ENCODE measurements at places on chromosomes 3 and 15.

GRCh38 chr3:4722103-4722502, 229.0 kb downstream of the ITPR1 start:
- no peak for DNase-seq

GRCh38 chr3:28575100-28575745, 226.6 kb upstream of the AZI2 start:
- DNase-seq: no peak

- DNase-seq: no peak
Observed at GRCh38 chr3:189394599-189395121, 222.9 kb downstream of the TPRG1 start.

DNA sequence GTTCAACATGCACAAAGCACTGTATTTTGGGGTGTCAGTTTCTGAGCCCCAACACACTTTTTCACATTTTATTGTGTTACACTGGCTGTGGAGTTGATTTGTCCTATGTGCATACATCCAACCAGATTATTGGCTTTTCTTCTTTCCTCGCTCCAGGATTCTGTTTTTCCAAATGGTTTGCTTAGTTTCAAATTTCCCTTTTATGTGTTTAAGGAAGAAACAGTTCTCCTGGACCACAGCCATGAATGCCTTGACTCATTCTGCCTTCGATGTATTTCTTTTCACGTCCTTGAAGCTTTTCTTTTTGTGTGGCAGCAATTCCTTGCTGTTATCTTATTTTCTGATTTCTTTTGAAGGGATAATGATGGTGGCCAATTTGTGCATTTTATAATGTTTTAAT, 53.8 kb downstream of the CACNA2D3 start:
- no peak for DNase-seq

- DNase-seq: peak; percentile 46
Observed at GRCh38 chr15:31128919-31129768, 27.6 kb upstream of the TRPM1 start.

DNA sequence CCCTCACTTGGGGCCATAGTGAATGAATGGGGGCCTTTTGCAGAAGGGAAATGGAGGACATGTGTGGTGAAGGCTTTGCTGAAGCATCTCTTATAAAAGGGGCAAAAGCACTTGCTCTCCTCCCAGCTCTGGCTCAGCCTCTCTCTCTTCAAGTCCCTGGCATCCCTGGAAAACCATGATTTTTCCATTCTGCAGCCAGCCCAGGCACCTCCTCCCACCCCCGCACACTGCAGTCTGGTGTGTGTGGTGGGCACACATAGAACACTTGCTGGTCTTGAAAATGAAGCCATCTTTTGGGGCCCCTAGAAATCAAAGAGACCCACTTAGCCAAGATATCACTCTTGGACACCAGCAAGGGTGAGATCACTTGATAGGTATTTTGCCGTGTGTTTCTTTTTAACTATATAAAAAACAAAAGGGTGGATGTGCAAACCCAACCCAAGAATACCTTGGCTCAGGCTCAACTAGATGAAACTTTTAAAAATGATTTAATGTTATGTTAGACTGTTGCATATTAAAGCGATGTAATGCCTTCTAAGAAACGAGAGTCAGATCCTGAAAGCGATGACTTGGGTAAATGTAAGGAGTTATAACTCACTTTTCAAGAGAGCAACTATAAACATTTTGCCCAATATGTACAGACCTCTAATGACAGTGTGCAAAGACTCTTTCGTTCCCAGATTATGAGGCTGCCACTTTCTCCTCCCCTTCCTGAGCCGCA, 16.4 kb upstream of the ALDH1A3 start:
- DNase-seq: no peak

- DNase-seq: no peak
Observed at GRCh38 chr3:123653221-123653682, 68.4 kb upstream of the HACD2 start.

DNA sequence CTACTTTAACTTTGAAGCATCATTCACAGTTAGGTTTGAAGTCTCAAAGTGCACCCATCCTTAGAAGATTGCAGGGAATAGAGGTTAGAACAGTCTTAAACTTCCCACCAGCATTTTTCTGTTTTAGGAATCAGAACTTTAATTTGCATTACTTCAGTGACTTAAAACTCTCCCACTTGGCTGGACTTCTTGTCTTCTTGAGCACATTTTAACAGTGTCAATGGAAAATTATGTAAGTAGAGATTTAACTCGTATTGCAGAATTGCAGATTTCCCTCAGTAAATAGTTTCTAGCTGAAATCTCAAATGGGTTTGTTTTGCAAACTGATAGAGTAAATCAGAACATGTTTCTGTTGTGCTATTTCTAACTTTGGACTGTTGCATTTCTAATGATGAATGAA, 369.6 kb downstream of the OTOL1 start:
- no peak for DNase-seq

DNA sequence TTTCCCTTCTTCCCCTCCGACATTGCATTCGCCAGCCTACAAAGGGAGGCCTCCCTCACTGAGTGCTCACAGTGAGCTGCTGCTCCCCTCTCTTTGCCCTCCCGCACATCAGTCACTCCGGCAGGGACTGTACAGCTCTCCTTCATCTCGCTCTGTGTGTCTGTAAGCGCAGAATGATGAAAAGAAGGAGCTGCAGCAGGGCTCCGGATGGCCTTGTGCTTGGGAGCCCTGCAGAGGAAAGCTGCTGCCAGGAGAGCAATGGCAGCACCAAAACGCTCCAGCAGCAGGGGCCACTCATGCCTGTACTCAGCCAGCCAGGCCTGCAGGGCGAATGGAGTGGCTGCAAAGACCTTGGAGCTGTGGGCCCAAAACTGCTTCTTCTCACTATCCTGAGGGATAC, 107.0 kb upstream of the NSMCE3 start:
- DNase-seq: no peak

DNA sequence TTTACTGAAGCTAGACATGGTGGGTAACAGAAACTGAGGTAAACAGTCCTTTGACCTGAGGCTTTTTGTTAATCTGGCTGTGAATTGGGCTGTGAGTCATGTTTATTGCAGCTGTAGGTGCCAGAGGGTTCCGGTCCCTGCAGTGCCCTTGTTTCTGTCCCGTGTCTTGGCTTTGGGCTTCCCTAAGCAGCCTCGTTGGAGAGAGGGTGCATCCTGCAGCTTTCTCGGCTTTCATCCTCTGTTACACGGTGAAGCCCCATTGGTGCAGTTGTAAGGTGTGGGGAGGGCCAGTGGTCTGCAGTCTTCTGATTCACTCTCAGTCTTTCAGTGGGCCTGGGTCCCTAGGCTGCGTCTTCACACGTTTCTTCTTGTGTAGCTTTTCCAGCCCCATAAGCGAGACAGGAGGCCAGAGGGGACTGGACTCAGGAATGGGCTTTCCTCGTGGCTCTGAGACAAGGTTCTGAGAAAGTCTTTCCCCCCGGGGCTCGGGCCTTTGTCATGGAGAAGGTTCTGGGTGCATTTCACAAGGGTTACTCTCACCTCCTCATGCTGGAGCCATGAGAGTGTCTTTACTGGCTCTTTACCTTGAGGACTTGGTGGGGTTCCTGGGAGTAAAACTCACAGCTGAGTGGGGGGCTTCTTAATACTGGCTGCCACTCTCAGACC, 33.1 kb downstream of the ASB7 start:
- no peak for DNase-seq

GRCh38 chr3:177679568-177680471, 482.5 kb upstream of the TBL1XR1 start:
- no peak for DNase-seq

DNA sequence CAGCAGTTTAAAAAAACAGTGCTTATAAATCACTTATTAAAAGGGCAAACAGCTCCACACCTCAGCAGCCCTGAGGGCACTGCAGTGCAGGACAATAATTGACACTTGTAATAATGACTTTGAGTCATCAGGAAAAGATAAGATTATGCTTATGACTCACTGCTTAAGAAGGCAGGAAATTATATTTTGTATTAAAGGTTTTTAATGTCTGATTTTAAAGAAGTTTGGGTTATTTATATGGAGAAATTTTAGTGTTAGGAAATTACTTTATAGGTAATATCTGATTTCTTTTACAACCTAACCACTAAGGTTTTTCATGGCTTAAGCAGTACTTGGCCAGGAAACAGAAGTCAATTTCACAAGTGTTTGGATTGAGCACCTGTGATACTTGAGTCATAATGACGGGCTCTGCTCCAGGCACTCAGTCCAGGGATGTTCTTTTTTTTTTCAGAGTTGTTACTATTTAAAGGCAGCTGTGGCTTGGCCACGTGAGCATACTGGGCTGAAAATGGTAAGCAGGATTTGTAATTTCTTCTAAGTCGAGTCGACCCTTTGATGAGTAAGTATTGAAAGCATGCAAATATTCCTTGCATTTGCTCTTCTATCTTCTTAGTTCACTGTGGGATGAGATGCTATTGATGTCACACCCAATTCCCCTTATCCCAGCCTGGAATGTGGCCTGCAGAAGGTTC, 21.6 kb upstream of the SLC6A20 start:
- no peak for DNase-seq

DNA sequence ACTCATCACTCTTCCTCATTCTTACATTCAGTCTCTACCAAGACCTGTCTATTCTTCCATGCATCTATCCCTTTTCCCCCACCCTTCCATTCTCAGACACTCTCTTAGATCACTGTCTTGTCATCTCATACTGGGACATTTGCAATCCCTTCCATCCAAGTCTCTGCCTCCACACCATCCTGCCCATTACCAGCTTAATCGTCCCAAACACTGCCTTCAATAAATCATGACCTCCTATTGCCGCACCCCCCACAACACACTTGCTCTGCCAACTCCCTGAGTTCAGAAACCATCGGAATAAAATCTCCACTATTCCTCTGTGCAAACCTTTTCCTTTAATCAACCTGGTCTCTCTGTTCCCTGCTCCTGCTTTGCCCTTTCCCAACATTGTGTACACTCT, 18.9 kb downstream of the MYH15 start:
- DNase-seq: no peak

DNA sequence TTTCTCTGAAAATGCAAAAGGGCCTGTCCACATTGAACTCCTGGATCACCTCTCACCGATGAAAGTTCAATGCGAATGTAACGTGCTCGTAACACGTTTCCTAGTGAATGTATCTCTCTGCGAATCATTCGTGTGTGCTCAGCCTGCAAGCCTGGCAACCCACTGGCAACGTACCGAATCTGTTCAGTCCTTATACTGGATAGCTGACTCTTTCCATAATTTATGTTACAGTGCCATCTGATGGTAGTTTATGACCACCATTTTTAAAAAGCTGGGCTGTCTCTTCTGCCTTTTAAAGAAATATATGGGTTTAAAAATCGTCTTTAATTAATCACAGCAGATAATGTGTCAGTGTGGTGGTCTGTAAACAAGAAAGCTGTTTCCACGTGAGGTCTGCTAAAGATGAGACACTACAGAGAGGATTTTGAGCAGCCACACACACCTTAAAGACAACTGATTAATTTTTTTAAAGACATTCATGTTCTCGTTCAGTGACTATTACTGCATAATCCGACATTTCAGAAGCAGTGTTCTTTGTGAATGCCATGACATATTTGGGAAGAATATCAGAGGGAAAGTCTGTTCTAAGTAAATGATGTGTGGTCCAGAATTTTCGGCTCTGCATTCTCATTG, 69.4 kb upstream of the FOXP1 start:
- no peak for DNase-seq

- no peak for DNase-seq
Observed at GRCh38 chr3:12423918-12424630, 60.2 kb upstream of the TSEN2 start.

DNA sequence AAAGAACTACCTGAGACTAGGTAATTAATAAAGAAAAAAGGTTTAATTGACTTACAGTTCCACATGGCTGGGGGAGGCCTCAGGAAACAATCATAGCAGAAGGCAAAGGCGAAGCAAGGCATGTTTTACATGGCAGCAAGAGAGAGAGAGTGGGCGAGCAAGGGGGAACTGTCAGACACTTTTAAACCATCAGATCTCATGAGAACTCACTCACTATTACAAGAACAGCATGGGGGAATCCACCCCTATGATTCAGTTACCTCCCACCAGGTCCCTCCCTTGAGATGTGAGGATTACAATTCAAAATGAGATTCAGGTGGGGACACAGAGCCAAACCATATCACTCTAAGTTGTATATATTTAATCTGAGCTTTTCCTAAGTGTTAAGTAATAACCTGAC, 79.0 kb upstream of the MLF1 start:
- no peak for DNase-seq

DNA sequence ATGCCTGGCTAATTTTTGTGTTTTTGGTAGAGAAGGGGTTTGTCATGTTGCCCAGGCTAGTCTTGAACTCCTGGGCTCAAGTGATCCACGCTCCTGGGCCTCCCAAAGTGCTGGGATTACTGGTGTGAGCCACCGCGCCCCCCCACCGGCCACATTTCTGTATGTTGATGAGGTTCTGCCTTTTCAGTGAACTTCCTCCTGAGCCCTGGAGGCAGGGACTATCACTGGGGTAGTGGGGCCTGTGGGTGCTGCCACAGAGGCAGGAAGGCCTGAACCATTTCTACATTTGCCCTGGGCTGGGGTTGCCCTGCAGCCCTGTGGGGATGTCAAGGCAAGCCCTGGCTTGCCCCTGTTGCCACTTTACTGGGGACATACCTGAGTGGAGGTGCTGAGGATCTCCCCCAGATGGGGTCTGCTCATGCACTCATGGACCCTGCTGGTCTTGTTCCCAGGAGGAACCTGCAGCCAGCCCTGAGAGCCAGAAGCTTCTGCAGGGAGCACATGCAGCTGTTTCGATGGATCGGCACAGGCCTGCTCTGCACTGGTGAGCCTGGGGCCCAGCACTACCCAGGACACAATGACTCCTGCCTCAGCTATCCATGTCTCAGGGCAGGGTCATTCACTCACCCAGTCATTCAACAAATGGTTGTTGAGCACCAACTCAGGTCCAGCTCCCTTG, 5.7 kb downstream of the SLC28A1 start:
- DNase-seq: no peak

- DNase-seq: no peak
Observed at GRCh38 chr3:34998902-34999301, 640.4 kb upstream of the ARPP21 start.

GRCh38 chr3:51949121-51949520, 6.1 kb upstream of the GPR62 start:
- no peak for DNase-seq

DNA sequence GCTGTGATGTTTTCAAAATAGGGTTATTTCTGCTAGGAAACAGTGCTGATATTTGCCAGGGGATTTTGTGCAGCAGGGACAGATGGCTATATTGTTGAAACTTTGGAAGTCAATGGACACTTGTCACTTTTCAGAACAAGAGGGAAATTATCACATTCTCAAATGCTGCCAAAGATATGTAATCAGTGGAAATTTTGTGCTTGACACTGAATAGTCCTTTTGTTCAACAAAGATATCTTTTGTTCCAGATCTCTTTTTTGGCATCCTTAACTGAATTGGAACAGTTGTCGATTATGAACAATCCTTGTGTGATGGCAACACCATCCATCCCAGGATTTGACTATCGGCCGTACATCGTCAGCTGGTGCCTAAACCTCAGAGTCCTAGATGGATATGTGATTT, 7.8 kb downstream of the CEP97 start:
- DNase-seq: no peak

- no peak for DNase-seq
Observed at GRCh38 chr3:143298380-143298779, 178.8 kb downstream of the CHST2 start.

GRCh38 chr15:25236143-25236860, 202.5 kb downstream of the UBE3A start:
- DNase-seq: no peak

- DNase-seq: no peak
Observed at GRCh38 chr15:55630858-55631257, 42.7 kb upstream of the PYGO1 start.
